Stimulated activated CD4-positive, alpha-beta T cell treated with anti-CD3 and anti-CD28 coated beads, Interleukin-1b, Interleukin-23, amount 100 ng/mL, for 1 hour (primary cell): ENCODE measurements at places on chromosomes 5 and 9.

GRCh38 chr9:72292874-72293607 is 72.0 kb downstream of the ZFAND5 start:
- DNase-seq = no peak

GRCh38 chr9:77099388-77099787 is 77.9 kb upstream of the VPS13A start:
- no peak for DNase-seq

GRCh38 chr9:133158695-133159094 is 5.0 kb downstream of the GBGT1 start:
- DNase-seq = no peak

DNA sequence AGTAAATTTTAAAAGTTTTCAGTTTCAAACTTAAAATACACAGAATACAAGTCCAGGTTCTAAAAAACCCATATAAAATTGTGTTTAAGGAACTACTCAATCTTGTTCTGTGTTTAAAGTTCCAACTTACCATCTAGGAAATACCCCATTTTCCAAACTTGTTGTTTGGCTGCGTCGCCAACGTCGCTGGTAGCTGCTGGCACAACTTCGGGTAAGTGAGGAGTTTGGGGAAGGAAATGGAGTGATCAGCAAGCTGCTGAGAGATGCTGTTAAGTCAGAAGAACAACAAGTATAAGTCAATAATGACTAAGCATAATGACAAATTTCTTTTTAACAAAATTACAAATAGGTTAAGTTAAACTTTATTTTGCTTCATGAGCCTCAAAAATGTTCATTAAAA is 71.3 kb upstream of the RAPGEF6 start:
- no peak for DNase-seq

DNA sequence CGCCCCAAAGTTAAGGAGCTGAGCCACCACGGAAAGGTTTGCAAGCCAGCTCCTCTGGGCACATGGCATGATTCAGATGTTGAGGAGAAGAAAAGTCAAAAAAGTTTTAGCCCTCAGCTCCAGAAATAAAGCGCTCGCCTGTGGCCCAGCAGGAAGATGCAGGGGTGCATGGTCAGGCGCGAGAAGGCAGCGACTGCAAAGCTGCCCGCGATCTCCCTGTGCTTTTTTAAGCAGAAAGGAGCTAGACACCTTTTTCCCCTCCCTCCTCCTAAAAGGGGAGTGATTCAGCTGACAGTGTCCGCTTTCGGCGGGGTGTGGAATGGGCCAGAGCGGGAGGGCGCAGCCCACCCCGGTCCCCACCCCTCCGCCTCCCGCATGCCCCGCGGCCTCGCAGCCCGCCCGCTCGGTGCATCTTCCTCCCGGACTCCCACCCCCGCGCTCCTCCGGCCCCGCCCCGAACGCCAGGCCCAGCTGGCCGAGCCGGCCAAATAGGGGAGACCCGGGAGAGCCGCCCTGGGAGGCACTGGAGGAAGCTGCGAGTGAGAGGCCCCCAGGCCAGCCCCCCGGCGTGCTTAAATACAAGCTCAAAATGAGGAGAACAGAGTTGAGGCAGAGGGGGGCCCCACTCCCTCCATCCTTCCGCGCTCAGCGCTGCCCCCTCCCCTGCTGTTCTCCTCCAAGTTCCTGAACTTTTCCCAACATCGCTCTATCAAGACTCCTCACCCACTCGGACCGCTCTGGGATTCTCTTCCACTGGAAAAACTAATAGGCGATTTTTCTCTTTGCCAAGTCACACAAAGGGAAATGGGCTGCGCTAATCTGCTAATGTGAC is at the start of gene ADAMTS12:
Gene ADAMTS12 (minus strand): TSS at position 203 of the 832 bp plus-strand sequence. CDS start 134 bp downstream, at position 69.
- DNase-seq = no peak

DNA sequence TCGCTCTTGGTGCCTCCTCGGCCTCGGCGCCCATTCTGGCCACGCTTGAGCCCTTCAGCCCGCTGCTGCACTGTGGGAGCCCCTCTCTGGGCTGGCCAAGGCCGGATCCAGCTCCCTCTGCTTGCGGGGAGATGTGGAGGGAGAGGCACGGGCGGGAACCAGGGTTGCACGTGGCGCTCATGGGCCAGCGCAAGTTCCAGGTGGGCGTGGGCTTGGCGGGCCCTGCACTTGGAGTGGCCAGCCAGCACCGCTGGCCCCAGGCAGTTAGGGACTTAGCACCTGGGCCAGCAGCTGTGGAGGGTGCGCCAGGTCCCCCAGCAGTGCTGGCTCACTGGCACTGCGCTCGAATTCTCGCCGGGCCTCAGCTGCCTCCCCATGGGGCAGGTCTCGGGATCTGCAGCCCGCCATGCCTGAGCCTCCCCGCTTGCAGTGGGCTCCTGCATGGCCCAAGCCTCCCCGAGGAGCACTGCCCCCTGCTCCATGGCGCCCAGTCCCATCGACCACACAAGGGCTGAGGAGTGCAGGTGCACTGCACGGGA is 106.4 kb downstream of the SMC2 start:
- no peak for DNase-seq

DNA sequence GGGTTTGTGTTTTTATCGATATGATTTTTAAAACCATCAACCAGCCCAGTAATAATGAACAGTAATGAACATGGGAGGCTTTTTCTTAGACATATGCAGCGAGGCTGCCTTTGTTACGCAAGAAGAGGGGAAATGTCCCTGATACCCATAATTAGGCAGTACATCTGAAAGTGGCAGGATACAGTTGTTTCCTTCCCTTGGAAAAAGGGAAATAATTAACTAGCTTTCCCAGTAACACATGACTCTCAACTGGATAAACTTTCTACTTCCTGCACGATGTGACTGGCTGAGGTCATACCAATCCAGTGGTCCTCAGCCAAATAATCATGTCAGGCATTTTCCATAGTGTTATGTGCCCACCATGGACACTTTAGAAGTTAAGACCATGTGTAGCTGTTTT is 431.6 kb upstream of the C9orf72 start:
- no peak for DNase-seq

DNA sequence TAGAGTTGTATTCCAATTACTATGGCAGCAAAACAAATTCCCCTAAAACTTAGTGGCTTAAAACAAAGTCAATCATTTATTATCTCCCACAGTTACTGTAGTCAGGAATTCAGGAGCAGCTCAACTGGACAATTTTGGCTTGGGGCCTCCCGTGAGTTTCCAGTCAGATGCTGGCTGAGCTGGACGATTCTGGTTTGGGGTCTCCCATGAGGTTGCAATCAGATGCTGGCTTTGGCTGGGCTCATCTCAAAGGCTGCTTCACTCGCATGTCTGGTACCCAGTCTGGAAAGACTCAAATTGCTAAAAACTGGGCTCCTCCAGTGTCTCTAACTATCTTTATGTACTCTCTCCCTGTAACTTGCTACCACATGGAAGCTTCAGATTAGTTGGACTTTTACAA is 130.1 kb downstream of the C5orf15 start:
- no peak for DNase-seq

GRCh38 chr9:97315550-97315949 is 8.1 kb downstream of the CCDC180 start:
- no peak for DNase-seq

DNA sequence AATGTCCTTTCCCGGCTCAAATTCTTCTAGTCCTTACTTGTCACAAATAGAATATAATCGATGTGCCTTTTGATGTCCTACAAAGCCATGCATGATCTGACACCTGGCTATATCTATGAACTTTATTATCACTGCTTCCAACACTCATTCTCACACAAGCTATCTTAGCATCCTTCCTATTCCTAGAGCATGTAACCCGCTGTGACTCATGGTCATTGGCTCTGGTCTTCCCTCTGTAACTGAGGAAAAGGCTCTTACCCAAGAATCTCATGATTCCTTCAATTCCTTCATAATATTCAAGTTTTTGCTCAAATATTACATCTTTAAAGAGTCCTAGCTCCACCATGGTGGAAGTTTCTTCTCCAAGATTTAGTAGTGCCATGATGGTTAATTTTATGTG is 480.0 kb upstream of the PAPPA start:
- DNase-seq = no peak

GRCh38 chr9:95004411-95005277 is 278.1 kb downstream of the AOPEP start:
- DNase-seq = no peak

- no peak for DNase-seq
Measured at GRCh38 chr5:64944868-64945267, 176.1 kb downstream of the CWC27 start.

GRCh38 chr5:120236360-120236759 is 227.7 kb upstream of the PRR16 start:
- DNase-seq = no peak

- DNase-seq = no peak
Measured at GRCh38 chr5:78985725-78986223, 664 bp upstream of the ARSB start.

GRCh38 chr9:27338527-27338903 is 41.6 kb upstream of the EQTN start:
- no peak for DNase-seq

DNA sequence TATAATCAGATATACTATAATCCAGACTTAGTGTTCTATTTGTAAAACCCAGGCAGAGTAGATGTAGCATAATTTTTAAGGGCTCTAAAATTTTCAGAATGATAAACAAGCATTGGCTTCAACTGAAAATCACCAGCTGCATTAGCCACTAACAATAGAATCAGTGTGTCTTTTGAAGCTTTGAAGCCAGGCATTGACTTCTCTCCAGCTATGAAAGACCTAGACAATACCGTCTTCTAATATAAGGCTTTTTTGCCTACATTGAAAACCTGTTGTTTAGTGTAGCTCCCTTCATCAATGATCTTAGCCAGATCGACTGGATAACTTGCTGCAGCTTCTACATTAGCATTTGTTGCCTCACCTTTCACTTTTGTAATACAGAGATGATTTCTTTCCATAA is 1877.3 kb upstream of the ACO1 start:
- DNase-seq = no peak

- no peak for DNase-seq
Measured at GRCh38 chr9:34623374-34624235, 3.3 kb upstream of the DCTN3 start.

DNA sequence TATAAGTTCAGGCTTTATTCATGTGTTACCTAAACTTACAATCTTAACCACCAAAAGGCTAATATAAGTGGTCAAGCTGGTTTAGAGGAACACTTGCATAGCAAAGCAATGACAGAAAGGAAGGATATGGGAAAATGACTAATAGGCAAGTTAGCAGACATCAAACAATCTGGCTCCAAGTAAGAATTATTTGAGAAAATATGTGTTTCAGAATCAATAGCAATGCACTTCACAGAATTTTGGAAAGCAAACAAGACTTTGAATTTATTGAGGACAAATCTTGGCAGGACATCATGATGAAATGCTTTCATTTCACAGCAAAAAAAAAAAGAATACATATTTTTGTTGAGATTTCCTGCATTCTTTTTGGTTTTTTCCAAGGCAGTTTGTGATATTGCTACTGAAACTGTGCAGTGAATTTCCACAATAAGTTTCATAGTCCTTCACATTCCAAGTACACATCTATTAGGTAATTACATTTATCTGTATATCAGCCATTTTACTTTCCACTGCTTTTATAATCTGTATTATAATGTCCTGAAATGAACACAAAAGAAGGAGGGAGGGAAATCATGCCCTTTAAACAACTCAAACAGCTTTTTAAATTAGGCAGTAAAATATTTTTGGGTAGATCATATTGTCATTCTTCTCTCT is 417.9 kb downstream of the NR2F1-AS1 start:
- DNase-seq = no peak

DNA sequence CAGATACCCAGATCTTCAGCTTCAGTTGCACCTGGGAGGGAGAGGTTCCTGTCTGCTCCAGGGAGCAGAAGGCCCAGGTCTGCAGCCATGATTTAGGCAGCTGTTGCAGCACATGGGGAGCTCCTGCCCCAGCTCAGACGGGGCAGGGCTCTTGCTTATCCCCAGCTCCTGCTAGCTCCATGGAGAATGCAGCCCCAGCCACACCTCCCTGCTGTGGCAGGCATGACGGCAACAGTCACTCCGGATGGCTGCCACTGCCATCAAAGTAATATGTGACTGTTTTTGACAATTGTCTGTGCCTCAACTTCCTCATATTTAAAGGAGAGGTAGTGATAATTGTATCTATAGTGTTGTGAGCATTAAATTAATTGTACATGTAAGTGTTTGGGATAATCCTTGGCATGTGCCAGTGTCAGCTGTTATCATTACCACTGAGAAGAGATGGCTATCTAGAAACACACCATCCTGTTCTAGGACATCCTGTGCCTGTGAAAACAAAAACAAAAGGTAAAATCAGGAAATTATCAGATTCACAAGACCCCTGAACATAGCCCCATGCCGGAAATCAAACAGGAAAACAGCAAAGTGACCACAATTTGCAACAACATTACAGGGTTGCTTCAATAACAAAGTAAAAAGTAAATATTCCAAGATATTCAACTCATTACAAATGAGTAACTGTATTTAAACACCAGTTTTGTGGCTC is 1048.8 kb upstream of the ACO1 start:
- no peak for DNase-seq
